CD8-positive, alpha-beta memory T cell (primary cell): ENCODE measurements at places on chromosomes 4 and X. TPM values are rescaled to one million over a fixed set of nuclear protein-coding genes. Genes with fewer than 3 reads are reported as not detected.
A peak's percentile ranks its signal among the peaks of the same experiment; 100 is the strongest.

DNA sequence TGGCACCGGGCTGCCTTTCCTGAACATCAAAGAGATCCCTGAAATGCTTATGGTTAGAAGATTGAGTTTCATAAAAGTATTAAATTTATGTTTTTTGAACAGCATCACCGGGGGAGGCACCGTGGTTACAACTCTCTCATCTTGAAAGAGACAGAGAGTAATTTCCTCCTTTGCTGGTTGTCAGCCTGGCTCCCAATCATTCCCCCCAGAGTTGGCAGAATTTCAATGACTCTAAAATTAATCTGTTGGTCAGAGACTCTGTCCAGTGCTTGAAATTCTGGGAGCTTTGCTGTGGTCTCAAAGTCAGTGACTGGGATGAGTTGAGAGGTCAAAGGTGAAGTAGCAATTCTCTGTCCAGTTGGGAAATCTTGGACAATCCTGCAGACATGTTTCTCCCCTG lies 135.9 kb downstream of the RAB28 start:
- DNase-seq, result no peak

DNA sequence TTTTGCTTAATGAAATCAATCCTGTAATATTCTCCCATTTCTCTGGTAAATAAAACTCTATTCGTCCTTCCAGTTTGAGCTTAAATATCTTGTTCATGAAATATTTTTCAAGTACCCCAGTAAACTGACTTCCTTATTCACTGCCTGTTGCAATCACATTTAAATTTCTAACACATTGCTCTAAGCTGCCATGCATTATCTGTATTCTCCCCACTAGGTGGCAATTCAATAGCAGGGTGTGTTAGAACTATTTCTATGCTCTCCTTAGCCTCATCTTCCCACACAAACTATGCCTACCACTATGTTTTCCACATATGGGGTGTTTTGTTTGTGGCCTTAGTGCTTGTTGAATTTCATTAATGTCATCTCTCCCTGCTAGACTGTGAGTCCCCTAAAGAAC lies 377.1 kb upstream of the HS3ST1 start:
- DNase-seq, result no peak

DNA sequence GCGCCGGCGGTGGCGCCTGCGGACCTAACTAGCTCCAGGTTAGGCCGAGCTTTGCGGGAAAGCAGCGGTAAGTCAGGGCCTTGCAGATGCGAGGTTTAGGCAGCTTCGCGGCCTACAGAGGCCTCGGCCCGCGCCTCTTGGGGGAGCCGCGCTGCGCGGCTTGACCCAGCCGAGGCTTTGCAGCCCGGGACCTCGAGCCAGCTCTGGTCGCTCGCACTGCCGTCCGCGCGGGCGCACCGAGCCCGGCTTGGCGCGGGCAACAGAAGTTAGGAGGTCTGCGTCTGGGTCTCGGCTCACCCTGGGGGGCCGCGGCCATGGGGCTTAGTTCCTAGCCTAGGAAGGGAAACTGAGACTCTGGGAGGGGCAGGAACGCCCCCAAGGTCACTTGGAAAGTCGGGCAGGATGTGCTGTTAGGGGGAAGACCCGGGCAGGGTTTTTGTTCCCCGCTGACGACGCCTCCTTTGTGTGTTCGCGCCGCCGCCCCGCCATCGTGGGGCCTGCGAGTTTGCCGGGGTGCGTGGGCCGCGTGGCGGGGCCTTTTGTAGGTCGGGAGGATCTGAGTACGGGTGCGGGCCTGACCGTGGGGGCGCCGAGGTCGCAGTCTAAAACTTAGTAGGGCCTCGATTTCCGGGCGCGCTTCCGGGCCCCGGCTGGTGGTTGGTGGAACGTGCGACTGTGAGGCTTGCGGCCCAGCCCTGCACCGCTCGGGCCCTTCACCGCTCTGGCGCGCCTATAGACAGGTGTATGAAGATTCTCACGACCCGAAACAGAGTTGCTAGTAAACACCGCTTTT lies 482 bp downstream of the RNF4 start:
- DNase-seq, result peak; percentile 79

- DNase-seq, result no peak
Measured at GRCh38 chr4:6900181-6900812, 9.3 kb upstream of the TBC1D14 start.

DNA sequence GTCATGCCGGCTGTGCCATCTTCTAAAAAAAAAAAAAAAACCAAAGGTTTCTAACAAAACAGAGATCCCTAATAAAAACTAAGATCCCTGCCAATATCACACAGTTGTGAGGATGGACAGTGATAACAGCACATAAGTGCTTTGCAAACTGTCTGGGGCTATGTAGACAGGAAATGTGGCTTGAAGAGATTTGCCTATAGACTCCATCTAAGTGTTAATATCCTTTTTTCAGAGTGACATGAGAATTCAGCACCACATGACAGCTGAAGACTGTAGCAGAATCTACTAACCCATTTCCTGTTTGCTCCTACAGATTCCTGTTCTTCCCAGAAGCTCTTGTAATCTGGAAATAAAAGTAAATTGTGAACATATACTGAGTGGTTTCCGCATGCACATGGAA lies 215.4 kb downstream of the KDR start:
- no peak for DNase-seq

DNA sequence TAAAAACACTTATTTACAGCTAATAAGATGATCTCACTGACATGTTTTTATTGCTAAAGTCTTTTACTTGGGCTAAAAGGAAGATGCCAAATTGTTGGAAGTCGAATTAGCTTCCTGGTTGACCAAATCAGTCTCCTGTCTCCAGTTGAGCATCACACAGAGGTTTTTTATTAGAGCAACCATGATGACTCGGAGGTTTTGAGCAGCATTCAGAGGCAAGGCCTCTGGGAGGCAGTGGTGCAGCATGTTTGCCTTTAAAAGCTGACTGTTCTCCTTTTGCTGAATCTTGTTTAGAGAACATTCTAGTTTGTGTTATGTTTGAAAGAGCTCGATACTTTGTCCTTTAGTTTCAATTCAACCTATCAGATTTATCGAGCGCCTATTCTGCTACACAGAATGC lies 2.1 kb downstream of the UCHL1 start:
- DNase-seq, result no peak

The REPS2 gene
- polyA plus RNA-seq, result 0.02 TPM

The AKAP4 gene
- not detected for polyA plus RNA-seq

The CHRDL1 gene
- not detected for polyA plus RNA-seq

The GLRA3 gene
- polyA plus RNA-seq, result not detected

The CHIC2 gene
- polyA plus RNA-seq, result 57.3 TPM

The CLIC2 gene
- polyA plus RNA-seq, result 0.21 TPM
